ENCODE measurements at places on chromosomes 7 and 10.

- DNase-seq = no peak
Measured at GRCh38 chr7:101943889-101944600, 126.6 kb downstream of the CUX1 start.

DNA sequence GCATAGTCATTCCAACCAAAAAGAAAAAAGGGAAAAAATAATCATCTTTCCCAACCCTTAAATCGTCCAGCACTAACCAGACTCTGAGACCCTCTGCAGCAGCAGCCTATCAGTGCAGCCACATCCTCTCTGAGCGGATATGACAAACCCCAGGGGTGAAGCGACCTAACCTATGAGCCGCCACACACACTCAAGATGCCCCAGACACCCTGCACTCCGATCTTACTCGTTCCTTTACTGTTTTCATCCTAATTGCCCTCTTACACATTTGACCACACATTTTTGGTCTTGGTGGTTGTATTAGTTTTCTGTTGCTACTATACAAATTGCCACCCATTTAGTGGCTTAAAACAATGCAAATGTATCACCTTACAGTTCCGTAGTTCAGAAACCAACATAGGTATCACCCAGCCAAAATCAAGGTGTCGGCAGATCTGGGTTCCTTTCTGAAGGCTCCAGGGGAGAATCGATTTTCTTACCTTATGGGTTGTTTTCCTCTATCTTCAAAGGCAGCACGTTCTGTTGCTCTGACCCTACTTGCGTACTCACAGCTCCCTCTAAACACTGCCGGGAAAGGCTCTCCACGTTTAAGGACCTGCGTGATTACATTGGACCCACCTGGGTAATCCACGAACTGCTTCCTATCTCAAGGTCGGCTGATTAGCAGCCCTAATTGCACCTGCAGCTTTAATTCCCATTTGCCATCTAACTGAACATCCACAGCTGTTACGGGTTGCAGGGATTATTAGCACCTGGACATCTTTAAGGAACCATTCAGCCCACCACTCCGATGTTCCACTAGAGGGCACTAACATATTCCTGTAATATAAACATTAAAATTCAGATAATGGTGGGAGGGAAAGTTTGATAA, 37.3 kb upstream of the PRSS1 start:
- peak; percentile 29 for DNase-seq

DNA sequence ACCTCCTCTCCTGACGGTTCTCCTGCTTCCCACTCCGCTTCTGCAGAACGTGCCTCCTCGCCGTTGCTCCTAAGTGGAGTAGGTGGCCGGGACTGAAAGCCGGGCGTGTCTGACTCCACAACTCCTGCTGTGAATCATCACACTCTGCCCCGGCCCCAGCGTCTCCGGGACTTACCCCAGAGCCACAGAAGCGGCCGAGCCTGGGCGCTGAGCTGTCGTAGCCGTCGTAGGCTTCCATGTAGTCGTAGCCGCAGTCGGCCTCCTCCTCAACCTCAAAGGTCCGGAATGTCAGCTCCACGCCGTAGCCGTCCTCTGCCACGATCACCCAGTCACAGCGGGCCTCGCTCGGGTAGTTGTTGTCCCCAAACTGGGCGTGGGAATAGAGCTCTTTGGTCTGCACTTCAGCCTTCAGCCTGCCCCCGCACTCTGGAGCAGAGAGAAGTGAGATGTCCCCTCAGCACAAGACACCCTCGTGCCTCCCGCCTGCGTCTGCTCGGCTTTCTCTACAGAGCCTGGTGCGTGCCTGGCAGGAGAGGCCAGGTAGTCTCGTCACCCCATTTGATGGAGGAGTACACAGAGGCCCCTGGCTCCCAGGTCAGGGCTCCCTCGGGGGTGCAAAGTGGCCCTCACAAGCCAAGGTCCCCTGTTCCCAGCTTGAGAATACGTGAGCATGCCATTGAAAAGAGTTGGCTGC, 11.2 kb upstream of the OPALIN start:
- DNase-seq = no peak

DNA sequence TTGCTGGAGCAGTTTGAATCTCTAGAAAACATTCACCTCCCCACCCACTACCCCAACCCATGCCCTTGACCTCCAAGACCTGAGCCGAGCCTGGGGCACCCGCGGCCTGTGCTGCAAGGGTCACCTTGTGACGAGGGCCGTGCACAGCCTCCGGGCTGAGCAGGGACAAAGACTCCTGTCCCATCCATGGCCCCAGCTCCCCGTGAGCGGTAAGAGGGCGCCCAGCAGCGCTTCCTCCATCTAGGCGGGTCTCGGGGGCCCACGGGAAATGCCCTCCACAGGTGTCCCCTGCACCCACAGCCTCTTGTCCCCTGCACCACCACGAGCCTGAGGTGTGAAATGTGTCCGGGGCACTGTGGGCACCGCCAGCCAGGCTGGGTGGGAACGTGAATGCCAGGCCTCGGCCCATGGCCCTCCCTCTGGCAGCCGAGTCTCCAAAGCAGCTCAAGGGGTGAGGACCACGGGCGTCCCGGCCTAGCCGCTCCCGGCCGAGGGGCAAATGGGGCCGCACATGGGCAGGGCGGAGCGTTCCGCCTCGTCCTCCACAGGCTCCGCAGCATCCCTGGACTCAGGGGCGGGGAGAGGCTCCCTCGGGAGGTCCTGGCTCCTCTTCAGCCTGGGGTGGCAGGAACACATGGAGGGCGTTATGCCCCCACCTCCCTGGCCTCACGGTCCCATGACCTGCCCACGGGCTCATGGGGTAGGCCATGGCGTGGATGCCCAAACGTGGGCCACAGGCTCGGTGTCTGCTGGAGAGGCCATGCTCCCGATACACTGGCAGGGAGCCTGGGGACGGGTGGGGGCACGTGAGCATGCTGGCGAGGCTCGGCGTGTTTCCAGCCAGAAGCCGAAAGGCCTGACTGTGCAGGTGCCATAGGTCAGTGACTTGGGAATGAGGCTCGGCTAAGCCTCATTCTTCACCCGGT, 21.1 kb downstream of the DPYSL4 start:
- DNase-seq = peak; percentile 30

DNA sequence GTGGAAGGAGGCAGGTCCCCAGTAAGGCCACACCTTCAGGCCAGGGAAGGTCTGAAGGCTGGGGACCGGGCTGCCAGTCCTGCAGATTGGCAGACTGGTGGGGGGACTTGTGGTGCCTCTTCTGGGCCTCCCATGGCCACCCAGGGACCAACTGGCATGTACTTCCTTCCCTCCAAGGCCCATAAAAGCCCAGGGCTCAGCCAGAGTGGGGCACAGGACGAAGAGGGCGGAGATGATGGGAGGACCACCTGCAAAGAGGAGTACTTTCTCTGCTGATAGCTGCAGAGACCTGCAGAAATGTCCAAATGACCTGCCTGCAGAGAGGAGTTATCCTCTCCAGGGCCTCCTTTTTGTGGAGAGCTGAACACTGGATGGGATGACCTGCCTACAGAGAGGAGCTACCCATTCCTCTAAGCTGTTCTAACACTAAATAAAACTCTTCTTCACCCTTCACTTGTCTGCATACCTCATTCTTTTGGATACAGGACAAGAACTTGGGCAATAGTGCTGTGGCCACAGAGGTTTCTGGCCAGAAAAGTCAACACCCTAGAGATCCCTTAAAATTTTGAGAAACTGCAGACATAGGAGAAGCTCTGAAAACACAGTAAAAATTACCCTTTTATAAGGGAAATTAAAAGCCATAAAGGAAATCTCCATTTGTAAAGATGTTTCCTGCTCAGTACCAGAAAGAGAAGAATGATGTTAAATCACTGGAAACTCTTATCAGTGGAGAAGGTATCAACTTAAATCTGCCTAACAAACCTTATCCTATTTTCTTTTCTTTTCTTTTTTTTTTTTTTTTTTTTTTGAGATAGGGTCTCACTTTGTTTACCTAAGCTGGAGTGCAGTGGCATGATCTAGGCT, 20.7 kb upstream of the PRF1 start:
- DNase-seq = no peak

DNA sequence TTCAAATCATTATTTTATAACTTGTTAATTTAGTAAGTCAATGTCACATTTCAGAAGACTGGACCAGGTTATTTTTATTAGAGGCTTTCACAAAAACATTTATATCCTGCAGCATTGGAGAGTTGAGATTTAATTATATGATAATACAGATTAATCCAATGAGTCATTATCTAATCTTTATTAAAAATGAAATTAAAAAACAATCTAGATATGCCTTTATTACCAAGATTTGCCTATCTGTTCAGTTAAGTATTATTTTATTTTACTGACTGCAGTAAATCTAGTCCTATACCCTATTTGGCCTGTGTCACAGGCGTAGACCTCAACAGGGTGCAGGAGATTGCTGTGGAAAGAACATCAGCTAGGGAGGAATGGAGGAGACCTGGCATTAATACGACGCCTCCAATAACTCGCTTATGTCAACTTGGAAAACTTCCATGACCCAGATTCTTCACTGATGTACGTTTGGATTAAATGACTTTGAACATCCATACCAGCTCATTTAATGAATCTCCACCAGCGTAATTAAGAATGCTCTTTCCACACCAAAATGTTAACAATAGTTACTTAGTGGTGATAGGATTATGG, 18.2 kb downstream of the PAXIP1 start:
- DNase-seq = no peak

DNA sequence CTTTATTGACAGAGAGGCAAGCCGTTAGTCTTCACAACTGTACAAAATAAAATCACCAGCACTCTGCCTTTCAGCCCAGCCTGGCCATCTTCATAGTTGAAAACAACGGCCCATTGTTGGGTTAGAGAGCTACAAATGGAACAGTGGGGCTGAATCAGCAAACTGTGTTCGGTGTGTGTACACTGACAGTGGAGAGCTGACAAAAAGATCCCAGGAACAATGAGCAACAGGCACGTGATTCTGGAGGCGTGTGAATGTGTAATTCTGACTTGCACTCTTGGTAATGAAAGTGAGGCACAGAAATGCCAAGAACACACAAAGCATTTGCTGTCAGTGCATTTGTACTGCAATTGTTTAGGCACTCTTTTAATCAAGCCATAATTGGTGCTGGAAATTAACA, 303.7 kb downstream of the WDR11 start:
- no peak for DNase-seq
